Esophagus (tissue), 2 donors: ENCODE measurements at places on chromosomes 5 and 9. TPM values are rescaled to one million over a fixed set of nuclear protein-coding genes. Genes with fewer than 3 reads are reported as not detected.

The C9orf153 gene
- polyA plus RNA-seq = 0.02 TPM

The SLC36A2 gene
- not detected for polyA plus RNA-seq

The MYOT gene
- 0.14 TPM for polyA plus RNA-seq

The SCGB3A2 gene
- not detected for polyA plus RNA-seq

The CCNO gene
- polyA plus RNA-seq = 1.2 TPM

The SHOC1 gene
- 0.18 TPM for polyA plus RNA-seq

The PCDHGA9 gene
- 0.83 TPM for polyA plus RNA-seq

The GABRA6 gene
- polyA plus RNA-seq = not detected

The C5orf52 gene
- polyA plus RNA-seq = not detected

The ADAMTSL2 gene
- polyA plus RNA-seq = 1.0 TPM

The PCDHB9 gene
- polyA plus RNA-seq = 0.16 TPM

The INSL4 gene
- not detected for polyA plus RNA-seq

The TOR1A gene
- 9.8 TPM for polyA plus RNA-seq

The WNK2 gene
- 2.1 TPM for polyA plus RNA-seq

The TMEM232 gene
- 0.65 TPM for polyA plus RNA-seq
